NCI-H187 treated with DMSO at 0.1 percent for 48 hours (cell line): ENCODE measurements at places on chromosomes 7 and 10.

DNA sequence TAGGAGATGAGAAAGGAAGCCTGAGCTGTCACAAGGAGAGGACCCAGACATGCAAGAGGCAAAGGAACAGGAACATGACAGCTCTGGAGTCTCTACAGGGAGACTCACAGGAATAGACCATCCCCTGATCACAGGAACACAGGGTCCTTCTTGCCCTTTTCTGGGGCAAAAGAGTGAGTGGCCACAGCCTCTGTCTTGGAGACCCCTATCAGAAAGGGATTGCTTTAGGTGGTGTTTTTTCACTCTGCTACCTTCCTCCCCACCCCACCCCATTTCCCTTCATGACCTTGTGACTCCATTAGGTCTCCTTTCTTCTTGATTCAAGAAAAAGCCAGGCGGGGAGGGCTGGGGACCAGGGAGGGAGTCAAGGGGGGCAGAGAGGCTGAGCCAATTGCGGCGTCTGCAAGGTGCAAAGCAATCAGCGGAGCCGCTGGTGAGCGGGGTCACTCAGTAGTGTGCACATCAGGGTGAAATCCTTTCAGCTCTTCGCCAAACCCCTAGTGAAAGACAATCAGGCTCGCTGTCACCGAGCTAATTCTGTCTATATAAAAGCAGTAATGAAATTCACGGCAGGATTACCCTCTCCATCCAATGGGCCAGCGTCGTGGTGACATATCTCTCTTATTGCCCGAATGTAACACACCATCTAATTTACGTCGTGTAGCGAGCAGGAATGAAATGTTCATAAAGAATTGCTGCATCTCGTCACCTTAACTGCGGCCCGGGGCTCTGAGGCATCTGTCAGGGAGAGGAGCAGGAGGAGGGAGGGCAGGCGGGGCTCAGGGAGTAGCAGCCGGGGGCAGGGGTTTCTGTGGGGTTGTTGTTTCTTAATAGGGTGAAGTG is 31.5 kb upstream of the BTRC start:
- no peak for DNase-seq

DNA sequence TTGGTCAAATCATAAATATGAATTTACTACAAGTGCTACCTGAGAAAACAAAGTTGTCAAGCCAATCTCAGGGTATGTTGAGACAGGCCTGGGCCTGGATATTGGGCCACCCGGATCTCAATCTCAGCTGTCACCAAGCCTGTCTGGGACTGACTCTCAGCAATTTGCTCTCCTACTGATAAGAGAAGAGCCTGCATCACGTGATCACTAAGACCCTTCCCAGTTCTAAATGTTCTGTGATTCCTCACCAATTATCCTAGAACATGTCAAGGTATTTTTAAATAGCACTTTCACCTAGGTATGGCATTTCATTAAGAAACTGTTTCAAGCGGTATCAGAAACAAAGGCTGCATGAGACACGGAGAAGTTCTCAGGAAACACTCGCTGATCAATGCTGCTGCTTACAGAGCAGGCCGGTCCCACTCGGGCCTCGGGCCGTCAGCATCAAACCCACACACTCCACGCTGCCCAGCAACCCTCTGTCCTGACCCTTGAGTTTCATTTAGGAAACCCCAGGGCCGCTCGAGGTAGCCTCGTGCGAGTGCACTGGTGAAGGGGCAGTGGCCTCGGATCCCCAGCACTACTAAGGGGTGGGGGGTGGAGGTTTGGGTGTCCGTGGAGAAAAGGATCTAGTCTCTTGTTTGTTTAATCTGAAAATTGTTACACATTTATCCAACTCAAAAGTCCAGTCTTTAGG is 4.1 kb downstream of the KLF6 start:
- no peak for DNase-seq

DNA sequence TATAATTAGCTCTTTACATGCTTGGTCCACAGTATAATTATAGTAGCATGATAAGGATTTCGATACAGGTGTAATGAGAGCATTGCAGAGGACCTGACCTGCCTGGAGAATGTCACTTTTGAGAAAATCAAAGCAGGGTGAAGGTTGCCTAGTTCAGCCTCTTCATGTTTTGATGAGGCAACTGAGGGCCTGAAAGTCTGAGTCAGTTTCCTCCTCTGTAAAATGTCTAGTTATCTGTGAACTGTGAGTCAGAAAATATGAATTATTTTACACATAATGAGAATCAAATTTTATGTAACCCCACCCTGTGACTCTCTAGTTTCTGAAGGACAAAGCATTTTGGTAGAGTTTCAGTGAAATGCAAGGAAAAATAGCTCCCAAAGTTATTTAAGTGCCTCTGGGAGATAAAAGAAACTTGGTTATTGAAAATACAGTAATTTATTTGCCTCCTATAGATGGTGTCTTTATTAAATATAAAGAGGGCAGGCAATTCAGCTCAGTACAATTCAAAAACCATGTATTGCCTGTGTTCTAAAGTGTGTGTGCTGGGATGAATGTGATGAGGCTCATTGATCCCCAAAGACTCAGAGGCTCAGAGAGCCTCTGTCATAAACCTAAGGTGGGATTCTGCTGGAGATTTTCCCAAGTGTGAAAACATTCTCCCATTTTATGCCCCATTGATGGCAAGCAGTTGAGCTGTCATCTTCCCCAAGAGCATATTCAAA is 37.3 kb upstream of the SAMD9L start:
- DNase-seq = no peak

DNA sequence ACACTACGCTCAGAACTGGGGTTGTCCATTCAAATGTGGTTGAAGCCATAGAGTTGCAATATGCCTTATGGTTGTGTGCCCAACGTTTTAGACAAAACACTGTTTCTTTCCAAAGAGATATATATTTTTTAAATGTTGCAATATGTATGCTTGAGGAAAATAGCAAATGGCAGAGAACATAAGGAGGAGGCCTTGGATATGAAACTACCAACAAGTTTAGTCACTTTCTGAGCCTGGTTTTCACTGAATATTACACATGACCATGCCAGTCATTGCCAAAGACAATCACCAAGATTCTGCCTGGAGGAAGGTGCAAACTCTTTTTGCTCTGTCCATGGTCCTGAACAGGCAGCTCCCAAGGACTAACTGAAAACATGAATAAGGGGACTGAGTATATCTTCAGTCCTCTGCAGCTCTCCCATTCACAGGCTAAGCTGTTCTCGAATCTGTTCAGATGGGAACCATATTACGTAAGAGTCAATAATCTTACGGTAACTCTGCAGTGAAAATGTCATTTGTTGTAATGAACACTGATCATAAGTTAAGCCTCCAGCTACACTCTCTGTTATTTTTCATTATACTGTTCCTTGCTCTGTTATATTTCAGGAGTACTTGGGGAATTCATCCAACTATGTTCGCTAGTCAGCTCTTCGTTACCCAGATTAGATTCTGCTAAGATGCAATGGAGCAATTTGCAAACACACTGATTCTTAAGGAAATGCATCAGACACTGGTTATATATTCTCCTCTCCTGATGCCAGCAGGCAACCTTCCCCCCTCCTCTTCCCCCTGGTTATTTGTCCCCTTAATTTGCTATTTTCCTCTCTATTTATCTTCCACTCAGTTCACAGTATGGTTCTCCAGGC is 90.7 kb upstream of the C1QL3 start:
- no peak for DNase-seq

GRCh38 chr10:113219446-113219845 is 269.4 kb downstream of the TCF7L2 start:
- DNase-seq = no peak

GRCh38 chr7:12731214-12731656 is 43.8 kb downstream of the ARL4A start:
- no peak for DNase-seq

DNA sequence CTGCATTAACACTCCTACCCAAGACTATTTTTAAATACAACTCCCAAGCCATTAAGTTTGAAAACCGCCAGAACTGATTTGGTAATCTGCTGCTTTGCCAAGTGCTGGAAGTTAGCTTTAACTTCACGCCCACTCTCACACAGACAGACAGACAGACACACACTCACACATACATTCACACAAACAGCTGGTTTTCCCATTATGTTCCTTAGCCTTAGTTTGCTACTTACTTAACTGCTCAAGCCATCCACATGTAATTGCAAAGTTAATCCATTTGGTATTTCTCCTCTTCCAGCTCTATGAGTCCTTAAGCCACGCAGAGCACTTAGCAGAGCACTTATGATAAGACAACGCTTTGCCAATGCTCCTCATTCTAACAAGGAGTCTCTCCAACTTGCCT is 8.3 kb downstream of the COBL start:
- DNase-seq = peak; percentile 59

- DNase-seq = no peak
Observed at GRCh38 chr10:109668154-109668665, 255.1 kb downstream of the XPNPEP1 start.

DNA sequence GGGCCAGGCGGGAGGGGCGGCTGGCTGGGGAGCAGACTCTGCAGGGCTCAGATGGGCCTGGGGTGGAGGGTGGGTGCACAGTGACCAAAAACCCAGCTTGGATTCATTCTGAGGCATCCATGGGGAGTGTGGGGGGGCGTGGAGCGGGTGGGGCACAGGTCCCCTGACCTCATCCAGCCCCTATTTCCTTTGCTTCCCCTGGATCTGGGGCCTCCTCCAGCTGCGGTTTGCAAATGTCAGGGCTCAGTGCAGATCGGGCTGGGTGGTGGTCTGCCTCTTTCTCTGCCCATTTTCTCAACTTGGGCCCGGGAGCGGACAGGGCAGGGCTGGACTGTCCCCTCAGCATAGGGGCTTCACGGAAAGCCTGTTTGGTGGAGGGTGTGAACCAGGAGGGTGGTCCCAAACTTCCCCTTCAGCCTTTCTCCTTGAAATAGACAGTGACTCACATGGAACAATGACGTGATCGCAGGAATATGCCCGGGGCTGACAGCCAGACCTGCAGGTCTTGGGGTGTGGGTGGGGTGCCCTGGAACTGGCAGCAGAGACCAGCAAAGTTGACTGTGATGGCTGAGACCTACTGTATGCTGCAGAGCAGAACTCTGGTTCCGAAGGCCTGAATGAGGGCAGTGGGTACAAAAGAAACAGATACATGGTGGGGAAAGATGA is 72.9 kb upstream of the PODXL start:
- no peak for DNase-seq

- DNase-seq = no peak
Observed at GRCh38 chr7:462173-463103, 57.2 kb downstream of the PDGFA start.

- DNase-seq = no peak
Observed at GRCh38 chr10:61939902-61940301, 38.4 kb downstream of the ARID5B start.

DNA sequence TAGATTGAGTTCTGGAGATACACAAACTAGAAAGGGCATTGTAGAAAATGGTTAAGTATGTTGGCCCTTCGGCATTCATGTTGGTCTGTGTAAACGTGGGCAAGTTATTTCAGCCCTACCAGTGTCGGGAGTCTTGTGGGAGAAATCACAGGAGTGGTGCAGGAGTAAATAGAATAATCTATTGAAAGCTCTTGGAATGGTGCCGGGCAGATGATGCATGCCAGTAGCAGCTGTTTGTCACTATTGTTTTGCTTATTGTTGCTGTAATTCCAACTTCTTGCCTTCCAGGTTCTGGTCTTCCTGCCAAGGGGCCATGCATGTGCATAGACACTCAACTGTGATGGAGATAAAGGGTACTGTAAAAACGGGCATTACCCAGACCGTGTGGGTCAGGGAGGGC is 259.4 kb downstream of the CAMK1D start:
- DNase-seq = no peak

DNA sequence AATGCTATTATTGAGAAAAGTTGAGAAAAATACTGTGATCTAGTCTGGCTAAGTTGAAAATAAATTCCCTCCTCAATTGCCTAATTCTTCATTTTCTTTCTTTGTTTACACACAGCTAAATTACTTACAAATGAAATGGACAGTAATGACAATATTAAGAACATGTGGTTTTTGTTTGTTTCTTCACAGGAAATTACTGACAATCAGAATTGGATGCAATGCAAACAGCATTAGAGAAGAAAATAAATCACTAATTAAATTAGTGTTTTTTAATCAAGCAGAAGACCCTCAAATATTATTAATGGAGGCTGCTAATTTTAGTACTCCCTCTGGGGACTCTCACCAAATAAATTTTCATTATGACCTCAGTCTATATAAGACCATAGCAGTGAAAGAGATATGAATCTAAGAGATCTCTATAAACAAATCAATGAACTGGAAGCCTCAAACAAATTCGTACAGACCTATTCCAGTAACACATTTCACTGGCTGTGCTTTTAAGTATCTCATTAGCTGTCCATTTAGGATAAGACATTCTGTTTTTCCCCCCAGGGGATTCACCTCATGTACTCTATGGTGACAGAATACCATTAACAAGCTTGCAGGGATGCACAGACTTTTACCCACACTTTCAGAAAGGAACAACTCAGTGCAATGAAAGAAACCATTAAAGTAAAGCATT is 202.0 kb upstream of the DGKB start:
- DNase-seq = peak; percentile 41

DNA sequence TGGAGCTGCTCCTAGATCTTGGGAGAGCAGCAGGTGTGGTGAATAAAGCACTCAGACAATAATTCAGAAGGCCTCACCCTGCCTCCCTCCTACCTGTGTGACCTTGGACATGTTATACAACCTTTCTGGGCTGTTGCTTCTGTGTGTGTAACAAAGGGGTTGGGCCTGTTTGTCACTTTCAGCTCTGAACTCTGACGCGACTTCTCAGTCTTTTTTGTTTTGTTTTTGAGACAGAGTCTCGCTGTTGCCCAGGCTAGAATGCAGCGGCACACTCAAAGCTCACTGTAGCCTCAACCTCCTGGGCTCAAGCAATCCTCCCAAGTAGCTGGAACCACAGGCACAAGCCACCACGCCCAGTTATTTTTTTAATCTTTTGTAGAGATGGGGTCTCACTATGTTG is 89.3 kb downstream of the DNMBP start:
- DNase-seq = no peak

DNA sequence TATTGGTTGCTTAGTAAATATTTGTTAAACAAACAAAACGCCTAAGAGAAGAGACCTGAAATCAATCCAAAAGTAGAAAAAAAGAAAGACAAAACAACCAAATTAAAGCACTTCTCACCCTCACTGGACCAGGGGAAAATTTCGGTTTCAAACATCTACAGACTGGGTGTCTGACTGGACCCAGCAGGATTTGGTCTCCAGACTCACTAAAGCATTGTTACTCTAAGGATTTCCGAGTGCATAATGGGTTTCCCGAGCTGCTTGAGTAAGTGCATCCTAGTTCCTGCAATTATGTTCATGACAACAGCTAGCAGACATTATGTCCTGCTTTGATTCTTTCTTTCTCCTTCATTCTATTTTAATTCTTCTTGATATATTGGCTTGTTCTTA is 51.8 kb upstream of the FAM3C start:
- no peak for DNase-seq

DNA sequence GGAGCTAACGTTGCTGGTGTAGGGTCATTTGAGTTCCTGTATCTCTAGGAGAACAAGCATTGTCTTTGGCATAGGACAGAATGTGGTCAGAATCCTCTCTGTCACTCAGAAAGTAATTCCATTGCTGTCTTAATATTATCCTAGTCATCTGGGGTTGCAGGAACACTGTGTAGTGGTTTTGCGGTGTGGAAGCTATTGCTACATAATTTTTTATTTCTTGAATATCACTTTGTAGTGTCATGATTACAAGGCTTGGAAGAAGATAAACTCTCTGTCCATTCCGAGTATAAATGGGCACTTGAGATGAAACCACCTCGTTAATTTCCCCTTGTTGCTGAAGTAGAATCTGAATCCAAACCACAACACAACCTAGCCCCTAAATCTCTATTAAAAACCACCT is 919.2 kb downstream of the LRMDA start:
- DNase-seq = no peak
